Astrocyte (in vitro differentiated cells and primary cell): ENCODE measurements at places on chromosomes 5 and 9. TPM values are rescaled to one million over a fixed set of nuclear protein-coding genes. Genes with fewer than 3 reads are reported as not detected.

Gene PLAC8L1
- total RNA-seq = 2.0 and 2.7 TPM in 2 replicates

Gene GNA14
- total RNA-seq = 1.0 and 1.1 TPM in 2 replicates

Gene ZCCHC9
- 22.5 and 24.3 TPM in 2 replicates for total RNA-seq

Gene WDR38
- total RNA-seq = not detected in 2 replicates

Gene CMBL
- total RNA-seq = 32.6 and 39.7 TPM in 2 replicates

Gene CA9
- total RNA-seq = not detected in 2 replicates

Gene RETREG1
- 0.98 and 1.5 TPM in 2 replicates for total RNA-seq

Gene ALDH7A1
- 85.5 and 90.6 TPM in 2 replicates for total RNA-seq

Gene DMRT2
- total RNA-seq = 0.17 and 0.18 TPM in 2 replicates

DNA sequence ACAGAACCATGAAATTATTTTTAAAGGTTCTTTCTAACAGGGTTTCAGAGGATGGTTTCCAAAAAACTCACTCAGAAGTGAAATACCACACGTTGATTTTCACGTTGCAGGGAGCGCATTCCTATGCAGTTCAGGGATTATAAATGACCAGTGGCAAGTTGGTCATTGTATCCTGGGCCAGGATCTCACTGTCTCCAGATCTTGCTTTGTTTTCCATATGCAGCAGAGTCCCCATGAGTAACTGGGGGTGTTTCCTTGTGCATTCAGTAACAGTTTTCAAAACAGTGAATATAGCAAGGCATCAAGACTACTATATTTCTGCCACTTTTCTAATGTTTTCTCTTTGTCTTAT, 1064.9 kb upstream of the DMAC1 start:
- peak overlapping the region; percentile 8 for H3K4me3 ChIP-seq
- DNase-seq = peak; percentile 35
- H3K36me3 ChIP-seq = no peaks in the 10 kb centered on the region
- peaks cover 8% of the 10 kb centered on the region for H3K27me3 ChIP-seq

GRCh38 chr5:130237721-130238120, 333.5 kb downstream of the CHSY3 start:
- DNase-seq = no peak
- H3K27ac ChIP-seq = no peak overlapping the region
- no peaks in the 10 kb centered on the region for H3K27me3 ChIP-seq

DNA sequence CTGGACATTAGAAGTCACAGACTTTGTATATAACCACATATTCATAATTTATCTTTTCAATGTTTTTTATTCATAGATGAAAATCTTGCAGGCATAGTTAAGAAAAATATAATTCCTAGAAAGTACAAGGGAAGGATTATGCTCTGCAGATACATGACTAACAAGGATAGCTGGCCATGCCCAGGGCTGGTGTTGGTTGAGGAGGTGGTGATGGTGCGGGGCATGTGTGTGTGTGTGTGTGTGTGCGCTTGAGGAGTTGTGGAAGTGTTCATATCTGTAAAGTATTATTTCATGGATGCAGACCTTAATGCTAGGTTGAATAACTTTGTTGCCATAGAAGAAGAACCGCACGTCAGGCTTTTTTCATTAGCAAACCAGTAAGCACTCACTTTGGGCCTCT, 1.3 kb downstream of the S1PR3 start:
- H3K4me3 ChIP-seq = peak overlapping the region; percentile 98
- no peak for DNase-seq
- H3K27ac ChIP-seq = no peak overlapping the region
- H3K36me3 ChIP-seq = peaks cover 18% of the 10 kb centered on the region

DNA sequence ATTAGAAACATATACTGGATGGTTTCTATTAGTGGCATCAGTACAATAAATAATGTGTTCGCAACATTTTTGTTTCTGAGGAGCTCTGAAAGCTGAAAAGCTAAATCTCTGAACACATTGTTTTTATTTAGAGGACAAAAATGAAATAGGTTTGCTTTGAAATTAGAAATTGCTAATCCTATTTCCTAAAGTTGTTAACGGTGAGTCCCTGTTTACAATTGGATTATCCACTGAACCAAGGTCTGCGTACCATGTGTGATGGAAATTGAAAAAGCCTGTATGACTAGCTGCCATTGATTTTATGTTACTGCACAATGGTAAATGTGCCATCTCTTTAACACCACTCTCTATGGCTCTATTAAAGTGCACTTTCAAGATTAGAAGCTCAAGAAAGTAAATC, 297.7 kb upstream of the NUDT12 start:
- no peaks in the 10 kb centered on the region for H3K4me1 ChIP-seq
- no peak overlapping the region for H3K27ac ChIP-seq
- H3K4me3 ChIP-seq = no peak overlapping the region
- DNase-seq = no peak
- H3K27me3 ChIP-seq = no peaks in the 10 kb centered on the region

DNA sequence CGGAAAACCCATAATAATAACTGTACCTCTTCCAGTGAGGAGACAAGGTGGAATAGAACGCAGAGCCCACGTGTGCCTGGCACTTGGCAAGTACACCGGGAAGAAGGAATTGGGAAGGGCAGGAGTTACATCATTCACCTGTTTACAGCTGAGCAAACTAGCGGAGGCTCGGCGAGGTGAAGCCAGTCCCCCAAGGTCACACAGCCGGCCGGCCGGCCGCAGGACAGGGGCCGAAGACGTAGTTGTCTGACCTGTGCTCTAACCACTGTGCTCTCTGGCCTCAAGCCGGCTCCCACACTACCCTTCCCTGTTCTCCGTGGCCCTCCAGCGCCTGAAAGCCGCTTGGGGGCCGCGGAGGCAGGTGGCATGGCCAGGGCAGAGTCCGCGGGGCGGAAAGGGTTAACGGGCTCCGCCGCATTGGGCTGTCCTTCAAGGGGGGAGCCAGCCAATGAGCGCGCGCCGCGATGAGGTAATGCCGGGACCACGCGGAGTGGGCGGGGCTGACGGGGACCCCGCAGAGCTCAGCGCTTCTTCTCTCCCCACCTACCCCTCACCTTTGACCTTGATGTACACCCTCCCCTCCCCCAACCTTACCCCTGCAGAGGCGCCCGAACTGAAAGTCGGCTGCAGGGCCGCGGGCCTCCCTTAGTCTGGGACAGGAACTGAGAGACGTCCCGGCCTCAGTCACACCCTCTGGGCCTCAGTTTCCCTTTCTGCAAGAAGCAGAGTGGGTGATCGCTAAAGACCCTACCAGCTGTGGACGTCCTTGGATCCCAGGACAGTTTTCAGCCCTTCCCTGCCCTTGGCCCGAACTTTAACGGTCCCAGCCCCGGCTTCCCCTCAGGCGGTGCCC, 125.1 kb downstream of the C9orf50 start:
- no peaks in the 10 kb centered on the region for H3K27me3 ChIP-seq
- peaks cover 65% of the 10 kb centered on the region for H3K4me1 ChIP-seq
- H3K4me3 ChIP-seq = peak overlapping the region; percentile 33

- H3K4me1 ChIP-seq = no peaks in the 10 kb centered on the region
- H3K4me3 ChIP-seq = no peak overlapping the region
- no peak for DNase-seq
- H3K36me3 ChIP-seq = no peaks in the 10 kb centered on the region
- no peaks in the 10 kb centered on the region for H3K27me3 ChIP-seq
Measured at GRCh38 chr5:153827397-153827796, 211.3 kb downstream of the FAM114A2 start.

DNA sequence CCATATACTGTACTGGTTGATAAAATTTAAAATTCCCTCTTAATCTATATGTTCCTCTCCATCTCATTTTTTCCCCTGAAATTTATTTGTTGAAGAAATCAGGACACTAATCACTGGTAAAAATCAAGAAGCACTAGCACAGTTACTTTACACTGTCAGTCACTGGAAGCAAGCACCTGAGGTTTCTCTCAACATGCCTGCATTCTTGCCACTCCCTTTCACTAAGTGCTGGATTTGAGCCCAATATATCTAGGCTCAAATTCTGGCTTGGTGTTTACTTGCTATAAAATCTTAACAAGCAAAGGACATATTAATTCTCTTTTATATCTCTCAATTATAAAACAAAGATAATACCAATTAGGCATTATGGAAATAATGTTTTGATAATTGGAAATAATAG, 58.6 kb downstream of the DIAPH1 start:
- peak; percentile 47 for DNase-seq
- no peaks in the 10 kb centered on the region for H3K27me3 ChIP-seq
- peak overlapping the region; percentile 91 for H3K27ac ChIP-seq
- peaks cover 5% of the 10 kb centered on the region for H3K36me3 ChIP-seq

- H3K27me3 ChIP-seq = no peaks in the 10 kb centered on the region
- H3K36me3 ChIP-seq = no peaks in the 10 kb centered on the region
- no peaks in the 10 kb centered on the region for H3K4me1 ChIP-seq
Measured at GRCh38 chr5:28903643-28904042, 1865.3 kb upstream of the CDH9 start.

GRCh38 chr9:88747768-88748167, 212.8 kb downstream of the NXNL2 start:
- H3K27me3 ChIP-seq = no peaks in the 10 kb centered on the region
- peaks cover 35% of the 10 kb centered on the region for H3K4me1 ChIP-seq
- H3K36me3 ChIP-seq = no peaks in the 10 kb centered on the region
- peak; percentile 92 for DNase-seq
- H3K4me3 ChIP-seq = no peak overlapping the region

- no peak overlapping the region for H3K4me3 ChIP-seq
- H3K36me3 ChIP-seq = no peaks in the 10 kb centered on the region
Measured at GRCh38 chr9:87678650-87679355, 47.1 kb upstream of the CTSL start.

- no peak for DNase-seq
- H3K4me1 ChIP-seq = no peaks in the 10 kb centered on the region
- H3K36me3 ChIP-seq = no peaks in the 10 kb centered on the region
- no peak overlapping the region for H3K27ac ChIP-seq
- H3K4me3 ChIP-seq = no peak overlapping the region
- no peaks in the 10 kb centered on the region for H3K27me3 ChIP-seq
Measured at GRCh38 chr9:135562235-135562745, 734 bp downstream of the PAEP start.

DNA sequence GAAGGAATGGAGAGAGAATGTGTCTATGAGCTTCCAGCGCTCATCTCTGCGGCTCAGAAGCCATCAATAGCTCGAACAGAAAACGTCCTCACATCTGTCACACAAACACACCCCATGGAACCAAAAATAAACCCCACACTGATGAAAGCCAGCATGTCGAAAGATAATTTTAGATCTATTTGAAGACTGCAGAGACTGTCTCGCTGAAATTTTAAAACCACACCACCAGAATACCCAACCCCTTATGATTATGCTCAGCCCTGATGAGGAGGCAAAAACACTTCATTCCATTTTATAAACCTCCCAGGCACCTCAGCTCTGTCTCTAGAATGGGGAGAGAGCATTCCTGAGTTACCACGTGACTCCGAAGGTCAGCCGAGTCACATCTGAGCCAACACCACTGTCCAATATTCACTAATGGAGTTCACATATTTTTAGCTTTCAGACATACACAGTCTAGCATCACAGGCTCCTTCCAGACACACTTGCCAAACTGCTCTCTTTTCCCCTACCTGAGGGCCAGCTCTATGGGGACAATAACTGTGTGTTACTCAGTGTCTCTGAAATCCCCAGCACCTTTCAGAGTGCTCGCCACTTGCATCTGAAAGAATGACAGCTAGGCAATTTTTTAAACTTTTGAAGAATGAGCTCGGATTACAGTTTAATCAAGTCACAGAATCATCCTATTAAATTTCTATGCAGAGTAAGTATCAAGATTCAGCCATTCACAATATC, 63.2 kb downstream of the SERINC5 start:
- no peak overlapping the region for H3K27ac ChIP-seq
- peaks cover 17% of the 10 kb centered on the region for H3K4me1 ChIP-seq
- peak; percentile 68 for DNase-seq
- H3K4me3 ChIP-seq = no peak overlapping the region

DNA sequence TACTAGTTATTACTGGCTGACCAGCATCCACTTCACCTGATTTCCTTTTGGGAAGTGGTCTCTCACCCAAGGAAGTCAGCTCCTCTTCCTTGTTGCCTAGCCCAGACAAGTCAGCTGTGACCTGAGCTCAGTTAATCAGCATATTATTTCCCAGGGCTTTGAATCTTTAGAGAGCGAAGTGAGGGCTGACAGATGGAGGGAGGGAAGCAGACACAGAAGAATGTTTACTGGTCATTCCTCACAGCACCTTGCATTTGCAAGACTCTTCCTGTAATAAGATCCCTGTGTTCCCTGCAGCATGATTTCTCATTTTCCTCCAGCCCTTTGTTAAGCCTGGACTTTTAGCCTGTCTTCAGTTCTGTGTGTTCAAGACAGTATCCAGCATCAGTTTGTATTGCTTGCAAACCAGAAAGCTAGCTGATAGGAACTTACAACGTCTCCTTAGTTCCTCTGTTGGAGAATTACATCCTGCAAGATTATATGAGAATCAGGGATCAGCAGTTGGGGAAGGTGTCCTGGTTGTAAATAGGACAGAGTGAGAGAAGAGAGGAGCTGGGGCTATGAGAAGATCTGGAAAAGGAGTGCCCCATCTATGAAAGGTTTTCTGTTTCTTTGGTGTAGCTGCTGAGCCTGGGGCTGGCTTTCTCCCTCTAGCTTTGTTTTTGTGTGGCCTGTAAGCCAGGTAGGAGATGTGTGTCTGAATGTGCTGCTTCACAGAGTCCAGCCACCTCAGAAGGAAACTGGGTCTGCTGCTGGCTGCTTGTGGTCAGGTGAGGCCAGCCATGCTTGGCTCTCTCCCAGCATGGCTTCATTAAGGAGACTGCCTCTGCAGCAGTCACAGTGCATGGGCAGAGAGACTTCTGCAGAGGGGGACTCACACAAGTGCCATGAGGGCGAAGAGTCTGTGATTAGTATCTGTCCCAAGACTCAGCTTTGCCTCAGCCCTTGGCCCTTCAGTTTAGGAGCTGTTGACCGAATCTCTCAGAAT, 50.3 kb downstream of the MAN2A1 start:
- peak overlapping the region; percentile 50 for H3K27ac ChIP-seq
- H3K27me3 ChIP-seq = no peaks in the 10 kb centered on the region
- peak overlapping the region; percentile 9 for H3K4me3 ChIP-seq
- peaks cover 46% of the 10 kb centered on the region for H3K4me1 ChIP-seq
- H3K36me3 ChIP-seq = no peaks in the 10 kb centered on the region

GRCh38 chr5:91468651-91469422, 85.7 kb upstream of the ARRDC3 start:
- no peak overlapping the region for H3K4me3 ChIP-seq
- H3K27ac ChIP-seq = no peak overlapping the region
- H3K36me3 ChIP-seq = no peaks in the 10 kb centered on the region

GRCh38 chr5:178768371-178769260, 38.2 kb upstream of the ZNF354A start:
- H3K4me1 ChIP-seq = no peaks in the 10 kb centered on the region
- DNase-seq = no peak
- no peaks in the 10 kb centered on the region for H3K36me3 ChIP-seq
- no peaks in the 10 kb centered on the region for H3K27me3 ChIP-seq

DNA sequence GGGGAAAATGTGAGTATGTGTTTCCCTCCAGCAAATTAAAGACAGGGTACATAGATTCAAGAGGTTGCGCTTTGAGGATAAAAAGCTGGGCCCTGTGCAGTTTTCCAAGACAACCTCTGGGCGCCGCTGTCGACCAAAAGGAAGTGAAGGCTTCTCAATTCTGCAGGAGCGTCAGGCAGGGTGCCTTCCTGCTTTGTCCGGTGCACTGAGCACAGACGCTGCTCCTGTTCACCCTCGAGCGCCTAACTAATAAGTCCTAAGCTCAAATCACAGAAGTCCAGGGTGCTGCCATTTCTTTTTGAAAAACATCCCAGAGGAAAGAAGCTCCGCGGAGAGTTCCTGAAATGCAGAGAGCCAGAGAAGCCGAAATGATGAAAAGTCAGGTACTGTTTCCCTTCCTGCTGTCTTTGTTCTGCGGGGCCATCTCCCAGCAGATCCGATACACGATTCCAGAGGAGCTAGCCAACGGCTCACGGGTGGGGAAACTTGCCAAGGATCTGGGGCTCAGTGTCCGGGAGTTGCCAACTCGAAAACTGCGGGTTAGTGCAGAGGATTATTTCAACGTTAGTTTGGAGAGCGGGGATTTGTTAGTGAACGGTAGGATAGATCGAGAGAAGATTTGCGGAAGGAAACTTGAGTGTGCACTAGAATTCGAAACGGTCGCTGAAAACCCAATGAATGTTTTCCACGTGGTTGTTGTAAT, at the start of gene PCDHGB1:
TSS of gene PCDHGB1 (plus strand) at position 183 of the 703 bp plus-strand sequence. CDS start at position 345, 162 bp downstream.
- peak within 1 kb of the TSS; percentile 48 for H3K4me3 ChIP-seq
- no peaks in the 10 kb centered on the region for H3K36me3 ChIP-seq
- peak; percentile 41 for DNase-seq
